ENCODE measurements at places on chromosomes 2 and 18.

GRCh38 chr2:101089942-101090799 lies 61.0 kb downstream of the TBC1D8 start:
- DNase-seq, result no peak

GRCh38 chr18:13237073-13237472 lies 18.5 kb downstream of the LDLRAD4 start:
- no peak for DNase-seq

DNA sequence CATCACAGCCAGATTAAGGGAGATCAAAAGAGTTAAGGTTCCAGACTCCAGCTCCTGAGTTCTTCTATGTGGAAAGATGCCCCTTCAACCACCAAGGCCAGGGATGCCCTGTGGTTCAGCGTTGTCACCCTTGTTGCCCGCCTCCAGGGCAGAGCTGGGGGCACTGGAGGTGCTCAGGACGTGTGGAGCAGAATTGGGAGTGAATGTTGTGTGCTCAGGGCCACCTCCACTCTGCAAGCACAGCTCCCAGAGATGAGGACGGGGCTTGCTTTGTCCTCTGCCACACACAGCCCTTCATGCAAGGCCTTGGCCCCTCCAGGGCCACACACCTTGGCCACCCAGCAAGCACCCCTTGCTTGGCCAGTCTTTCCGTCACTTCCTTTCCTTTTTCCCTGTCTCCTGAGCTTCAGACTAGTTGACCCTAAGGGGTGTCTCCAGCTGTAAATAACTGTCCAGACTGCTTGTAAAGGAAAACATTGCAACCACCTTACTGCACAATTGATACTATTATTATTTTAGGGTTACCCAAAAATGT lies 103.3 kb downstream of the AGAP1 start:
- no peak for DNase-seq

DNA sequence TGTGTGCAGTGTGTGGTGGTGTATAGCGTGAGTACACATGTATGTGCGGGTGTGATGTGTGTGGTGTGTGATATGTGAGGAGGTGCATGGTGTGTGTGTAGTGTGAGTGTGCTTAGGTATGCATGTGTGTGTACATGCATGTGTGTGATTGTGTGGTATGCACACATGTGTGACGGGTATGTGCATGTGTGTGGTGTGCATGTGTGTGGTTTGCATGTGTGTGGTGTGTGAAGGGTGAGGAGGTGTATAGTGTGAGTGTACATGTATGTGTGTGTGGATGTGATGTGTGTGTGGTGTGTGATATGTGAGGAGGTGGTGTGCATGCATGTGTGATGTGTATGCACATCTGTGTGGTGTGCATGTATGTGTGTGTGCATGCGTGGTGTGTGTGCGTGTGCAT lies 105.6 kb downstream of the CMPK2 start:
- no peak for DNase-seq

GRCh38 chr2:205198140-205198525 lies 484.2 kb upstream of the NRP2 start:
- DNase-seq, result peak; percentile 72

DNA sequence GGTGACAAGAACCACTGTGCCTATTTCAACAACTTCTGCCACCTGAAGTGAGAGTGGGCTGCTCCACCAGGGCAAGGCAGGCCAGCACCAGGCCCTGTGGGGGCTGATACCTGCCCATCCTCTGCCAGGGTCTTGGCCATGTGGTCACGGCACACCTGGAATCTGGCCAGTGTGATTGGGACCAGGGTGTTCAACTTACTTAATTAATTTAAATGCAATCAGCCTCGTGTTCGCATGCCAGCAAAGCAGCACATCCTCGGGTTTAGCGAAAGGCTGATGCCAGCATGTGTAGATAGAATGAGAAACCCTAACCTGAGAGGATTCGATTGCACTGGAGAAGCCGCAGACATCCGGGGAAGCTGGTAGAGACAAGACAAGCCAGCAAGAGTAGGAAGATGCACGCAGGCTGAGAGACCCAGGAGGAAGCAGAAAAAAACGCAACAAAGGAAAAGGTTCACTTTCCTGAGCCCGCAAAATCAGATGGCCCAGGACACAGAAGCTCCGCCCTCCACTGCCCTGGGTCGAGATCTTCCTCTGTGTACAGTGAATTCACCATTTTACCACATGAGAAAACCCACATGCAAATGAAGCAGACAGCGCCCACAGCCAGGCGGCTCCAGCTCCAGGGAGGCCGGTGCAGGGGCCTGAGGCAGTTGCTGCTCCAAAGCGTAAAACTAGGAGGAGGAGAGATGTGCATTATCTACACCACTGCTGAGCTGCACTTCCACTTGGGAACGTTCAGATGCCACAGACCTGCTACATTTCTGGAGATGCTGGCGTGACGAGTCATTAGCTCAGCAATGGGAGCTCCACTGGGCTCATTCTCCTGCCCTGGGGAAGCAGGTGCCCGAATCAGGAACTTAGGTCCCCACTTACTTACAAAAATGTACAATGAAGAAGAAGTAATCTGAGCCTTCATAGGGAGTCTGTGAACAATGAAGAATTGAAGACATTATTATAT lies 92.1 kb downstream of the TMEM18 start:
- no peak for DNase-seq

DNA sequence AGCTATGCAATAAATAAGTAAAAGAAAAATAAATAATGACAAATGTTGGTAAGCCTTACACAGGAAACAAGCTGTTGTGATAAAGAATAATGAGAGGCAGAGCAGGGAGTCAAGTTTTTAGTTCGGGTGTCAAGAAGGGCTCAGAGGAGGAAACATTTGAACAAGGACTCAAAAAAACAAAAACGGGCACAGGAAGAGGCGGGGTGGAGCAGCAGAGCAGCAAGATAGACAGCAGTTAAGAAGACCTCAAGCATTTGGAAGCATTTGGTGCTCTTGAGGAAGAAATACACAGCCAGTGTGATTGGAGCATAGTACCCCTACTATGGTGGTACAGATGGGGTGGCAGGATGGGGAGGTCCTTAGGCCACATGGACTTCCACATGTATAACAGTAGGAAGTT lies 2.8 kb downstream of the TMEM169 start:
- DNase-seq, result no peak

DNA sequence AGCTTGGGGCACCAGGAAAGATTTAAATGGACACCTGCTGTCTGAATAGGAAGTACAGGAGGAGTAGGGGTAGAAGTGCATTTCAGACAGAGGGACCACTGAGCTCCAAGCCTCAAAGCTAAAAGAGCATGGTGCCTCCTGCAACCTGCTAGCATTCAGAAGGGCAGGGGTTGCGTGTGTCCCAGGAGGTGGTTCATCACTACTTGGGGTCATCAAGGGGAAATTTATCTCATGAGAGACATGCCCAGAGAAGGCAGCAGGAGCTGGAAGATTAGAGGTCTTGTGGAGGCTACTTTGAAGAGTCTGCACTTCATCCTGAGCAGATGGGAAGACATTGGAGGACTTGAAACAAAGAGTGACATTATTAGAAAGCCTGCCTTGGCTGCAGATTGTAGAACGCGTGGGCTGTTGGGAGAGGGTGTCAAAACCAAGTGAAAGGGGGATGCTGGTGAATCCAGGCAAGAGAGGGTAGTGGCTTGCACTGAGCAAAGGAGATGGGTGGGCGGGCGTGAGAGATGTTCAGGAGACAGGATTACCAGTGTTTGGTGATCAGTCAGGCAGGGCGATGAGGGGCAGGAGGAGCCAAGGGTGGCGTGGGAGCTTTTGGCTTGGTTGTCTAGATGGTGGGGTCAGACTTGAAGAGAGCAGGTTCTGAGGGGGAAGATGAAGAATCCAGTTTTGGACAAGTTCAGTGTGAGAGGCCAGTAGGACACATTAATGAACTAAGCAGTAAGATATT lies 154.0 kb downstream of the DYSF start:
- no peak for DNase-seq

- DNase-seq, result no peak
Observed at GRCh38 chr2:41079011-41079410, 627.1 kb upstream of the SLC8A1 start.

DNA sequence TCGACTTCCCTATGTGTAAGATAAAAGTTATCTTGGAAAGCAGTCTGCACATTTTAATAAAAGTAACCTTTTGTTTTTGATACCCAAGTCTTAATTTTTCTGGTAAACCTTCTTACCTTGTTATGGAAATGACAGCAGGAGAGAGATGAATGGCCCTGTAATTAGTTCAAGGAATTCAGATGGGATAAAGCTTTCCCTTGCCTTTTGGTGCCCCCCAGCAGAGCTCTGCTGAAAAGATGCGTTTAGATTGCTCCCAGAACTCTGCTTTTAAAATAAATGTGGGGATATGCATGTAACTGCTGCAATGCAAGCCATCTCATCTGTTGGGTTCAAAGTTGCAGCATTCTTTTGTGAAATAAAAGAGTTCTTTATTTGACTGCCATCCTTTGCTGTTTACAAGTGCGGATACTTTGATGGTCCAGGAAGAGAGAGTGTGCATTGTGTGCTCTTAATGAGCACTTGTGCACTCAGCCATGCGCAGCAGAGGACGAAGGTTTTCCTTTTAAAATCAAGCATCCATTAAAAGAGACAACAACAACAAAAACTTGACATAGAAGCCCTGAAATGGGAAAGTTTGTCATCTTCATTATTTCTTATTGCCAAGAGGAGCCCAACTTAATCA lies 176.7 kb upstream of the ST6GAL2 start:
- DNase-seq, result no peak

DNA sequence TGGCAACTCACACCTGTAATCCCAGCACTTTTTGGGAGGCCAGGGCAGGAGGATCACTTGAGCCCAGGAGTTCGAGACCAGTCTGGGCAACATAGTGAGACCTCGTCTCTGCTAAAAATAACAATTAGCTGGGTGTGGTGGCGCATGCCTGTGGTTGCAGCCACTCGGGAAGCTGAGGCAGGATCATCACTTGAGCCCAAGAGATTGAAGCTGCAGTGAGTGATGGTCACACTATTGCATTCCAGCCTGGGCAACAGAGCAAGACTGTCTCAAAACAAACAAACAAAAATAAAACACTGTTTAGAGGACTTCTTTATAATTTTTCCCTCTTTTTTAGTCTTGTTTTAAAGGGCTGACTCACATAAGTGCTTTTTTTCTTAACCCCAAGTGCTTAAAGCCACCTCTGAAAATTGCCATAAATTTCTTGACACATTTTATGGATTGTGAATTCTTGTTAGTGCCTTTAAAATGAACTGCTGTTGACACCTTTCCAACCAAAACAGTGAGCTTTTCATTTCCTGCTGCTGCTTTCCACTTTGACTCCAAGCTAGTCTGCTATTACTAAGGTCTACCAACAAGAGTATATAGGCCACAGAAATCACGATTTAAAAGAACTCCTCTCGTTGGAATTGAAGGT lies 41.7 kb downstream of the CYP20A1 start:
- DNase-seq, result peak; percentile 53

DNA sequence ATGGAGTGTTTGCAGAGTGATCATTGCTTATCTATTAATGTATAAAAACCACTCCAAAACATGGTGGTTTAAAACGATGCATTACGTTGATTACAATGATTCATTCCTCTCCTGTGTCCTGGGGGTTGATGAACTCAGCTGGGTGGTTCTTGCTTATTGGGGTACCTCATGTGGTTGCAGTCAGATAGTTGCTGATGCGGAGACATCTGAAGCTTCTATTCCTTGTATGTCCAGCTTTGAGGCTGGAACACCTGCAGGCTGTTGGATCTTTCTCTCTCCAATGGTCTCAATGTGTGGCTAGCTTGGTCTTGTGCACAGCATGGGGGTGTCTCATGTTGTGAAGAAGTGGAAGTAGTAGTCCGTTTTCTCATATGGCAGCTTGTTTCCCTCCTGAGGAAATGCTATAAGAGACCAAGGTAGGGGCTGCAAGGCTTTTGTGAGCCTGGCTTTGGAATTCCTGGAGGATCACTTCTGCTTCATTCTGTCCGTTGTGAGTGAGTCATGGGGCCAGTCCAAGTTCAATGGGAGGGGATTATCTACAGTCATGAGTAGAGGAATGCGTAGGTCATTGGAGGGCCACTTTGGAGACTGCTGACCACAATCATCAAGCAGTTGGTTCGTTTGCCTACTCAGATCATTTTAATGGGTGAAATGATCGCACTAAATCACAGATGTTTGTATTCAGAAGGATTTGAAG lies 601.0 kb downstream of the SLC4A3 start:
- DNase-seq, result peak; percentile 83

- DNase-seq, result peak; percentile 15
Observed at GRCh38 chr2:199488772-199489400, 31.1 kb upstream of the SATB2 start.

GRCh38 chr2:195716466-195716865 lies 59.4 kb downstream of the SLC39A10 start:
- DNase-seq, result no peak

GRCh38 chr2:5379811-5380210 lies 312.4 kb upstream of the SOX11 start:
- DNase-seq, result peak; percentile 17

DNA sequence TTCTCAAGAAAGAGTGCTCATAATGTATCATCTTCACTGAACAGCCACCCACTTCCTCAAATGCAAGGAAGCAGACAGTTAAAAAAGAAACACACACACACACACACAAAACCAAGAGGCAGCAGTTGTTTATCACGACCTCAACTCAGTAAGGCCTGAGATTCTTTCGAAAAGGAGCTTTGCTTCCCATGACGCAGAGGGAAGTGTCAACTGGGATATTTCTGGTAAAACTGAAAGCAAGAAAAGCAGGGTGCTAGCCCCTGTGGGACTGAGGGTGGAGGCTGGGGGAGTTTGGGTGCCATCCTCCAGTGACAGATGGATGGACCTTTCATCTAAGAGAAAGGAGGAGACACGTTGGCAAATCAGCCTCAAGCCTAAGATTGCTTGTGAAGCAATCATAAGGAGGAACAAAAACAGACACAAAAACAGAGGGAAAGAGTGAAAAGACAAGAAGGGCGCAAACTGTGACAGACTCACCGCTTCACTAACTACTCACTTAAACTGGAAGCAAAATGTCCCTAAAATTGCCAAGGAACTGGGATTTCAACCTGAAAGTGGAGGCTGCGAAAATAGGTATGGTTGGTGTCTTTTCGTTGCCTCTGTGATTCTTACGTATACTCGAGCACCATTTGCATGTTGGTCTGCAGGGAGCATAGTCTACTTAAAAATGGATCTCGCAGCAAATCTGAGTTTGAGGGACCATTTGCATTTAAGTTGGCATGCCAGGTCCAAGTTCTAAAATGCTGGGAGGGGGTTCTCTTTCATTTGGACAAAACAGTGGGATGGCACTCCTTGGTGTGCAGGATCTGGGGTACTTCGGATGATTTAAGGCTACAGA lies at the start of gene ARHGAP25:
TSS of gene ARHGAP25 (plus strand) at position 124 of the 838 bp plus-strand sequence. CDS start at position 513, 389 bp downstream.
- DNase-seq, result no peak

GRCh38 chr2:198141726-198142125 lies 337.3 kb downstream of the PLCL1 start:
- DNase-seq, result no peak

DNA sequence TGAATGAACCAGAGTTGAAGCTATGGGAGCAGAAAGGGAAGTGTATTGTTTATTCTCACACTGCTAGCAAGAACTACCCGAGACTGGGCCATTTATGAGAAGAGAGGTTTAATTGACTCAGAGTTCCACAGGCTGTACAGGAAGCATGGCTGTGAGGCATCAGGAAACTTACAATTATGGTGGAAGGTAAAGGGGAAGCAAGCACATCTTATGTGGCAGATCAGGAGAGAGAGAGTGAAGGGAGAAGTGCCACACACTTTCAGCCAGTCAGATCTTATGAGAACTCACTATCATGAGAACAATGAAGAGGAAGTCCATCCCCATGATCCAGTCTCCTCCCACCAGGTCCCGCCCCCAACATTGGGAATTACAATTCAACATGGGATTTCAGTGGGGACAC lies 383.2 kb upstream of the SLC14A2 start:
- no peak for DNase-seq

Data from fibroblast of skin of left biceps (primary cell).